ENCODE measurements at places on chromosomes 16 and 17.

DNA sequence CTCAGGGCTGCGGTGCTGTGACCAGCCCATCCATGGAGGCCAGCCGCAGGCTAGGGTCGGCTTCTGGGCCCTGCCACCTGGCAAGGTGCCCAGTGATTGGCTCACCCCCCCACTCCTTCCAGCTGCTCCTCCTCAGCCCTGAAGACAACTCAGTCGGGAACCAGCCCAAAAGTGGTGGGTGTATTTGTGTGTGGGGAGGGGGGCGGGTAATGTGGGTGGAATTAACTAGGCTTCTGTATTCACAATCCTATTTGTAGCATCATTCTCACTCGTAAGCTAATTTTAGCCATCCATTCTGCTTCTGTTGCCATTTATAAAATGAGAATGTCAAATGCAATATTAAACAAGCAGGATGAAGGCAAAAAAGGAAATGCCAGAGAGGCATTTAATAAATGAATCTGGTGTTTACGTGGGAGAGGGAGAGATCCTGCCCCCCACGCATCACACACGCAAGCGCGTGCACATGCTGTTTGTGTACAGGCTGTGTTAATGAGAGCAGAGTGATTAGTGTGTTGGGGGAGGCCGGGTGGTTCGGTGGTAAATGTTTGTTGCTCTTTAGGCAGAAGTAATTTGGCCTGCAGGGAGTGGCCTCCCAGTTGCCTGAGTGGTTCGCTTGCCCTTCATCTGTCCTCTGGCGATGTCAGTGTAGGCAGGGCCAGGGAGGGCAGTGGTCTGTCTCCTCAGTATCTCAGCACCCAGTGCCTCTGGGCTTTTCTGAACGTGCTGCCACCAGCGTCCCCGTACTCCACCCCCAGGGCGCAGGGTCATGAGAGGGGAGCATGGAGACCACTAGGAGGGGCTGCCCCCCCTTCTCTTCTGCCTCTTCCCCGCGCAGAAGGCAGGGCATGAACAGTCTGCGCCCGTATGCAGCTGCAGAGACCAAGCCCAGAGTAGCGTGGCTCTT lies 140.1 kb downstream of the CCDC182 start:
- no peak for DNase-seq

- DNase-seq: no peak
Measured at GRCh38 chr17:19311016-19311415, 51.5 kb downstream of the B9D1 start.

DNA sequence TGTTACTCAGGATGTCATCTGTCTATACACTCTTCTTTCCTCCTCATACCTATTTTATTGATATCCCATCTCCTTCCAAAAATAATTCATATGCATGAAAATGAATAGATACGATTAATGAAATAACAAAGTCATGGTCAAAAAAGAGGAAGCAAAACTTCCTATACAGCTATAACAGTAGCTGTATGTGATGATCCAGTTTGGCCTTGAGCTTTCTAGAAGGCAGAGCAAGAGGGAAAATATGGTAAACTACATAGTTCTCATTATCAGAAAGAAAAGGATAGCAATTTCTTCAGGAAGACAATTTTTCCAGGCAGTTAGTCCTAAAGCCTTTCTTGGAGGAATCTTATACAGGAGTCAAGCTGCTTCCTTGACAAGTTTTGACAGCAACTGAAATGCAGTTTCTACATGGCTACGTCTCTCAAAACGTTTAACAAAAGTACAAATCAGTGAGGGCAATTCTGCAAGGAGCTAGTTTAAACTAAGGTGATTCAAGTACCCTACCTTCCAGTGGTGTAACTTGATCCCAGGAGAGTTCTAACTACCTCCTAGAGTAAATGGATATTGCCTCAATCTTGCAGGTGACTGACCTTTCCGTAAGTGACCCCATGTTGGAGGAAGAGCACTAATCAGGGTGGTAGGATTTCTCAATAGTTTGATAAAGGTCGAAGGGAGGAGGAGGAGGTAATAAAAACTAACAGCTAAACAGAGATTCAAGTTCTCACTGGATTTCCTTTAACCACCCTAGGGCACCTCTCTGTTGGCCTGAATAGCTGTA lies 1.0 kb downstream of the SPAG5 start:
- no peak for DNase-seq

GRCh38 chr17:1111599-1112443 lies 68.0 kb downstream of the ABR start:
- DNase-seq: no peak

DNA sequence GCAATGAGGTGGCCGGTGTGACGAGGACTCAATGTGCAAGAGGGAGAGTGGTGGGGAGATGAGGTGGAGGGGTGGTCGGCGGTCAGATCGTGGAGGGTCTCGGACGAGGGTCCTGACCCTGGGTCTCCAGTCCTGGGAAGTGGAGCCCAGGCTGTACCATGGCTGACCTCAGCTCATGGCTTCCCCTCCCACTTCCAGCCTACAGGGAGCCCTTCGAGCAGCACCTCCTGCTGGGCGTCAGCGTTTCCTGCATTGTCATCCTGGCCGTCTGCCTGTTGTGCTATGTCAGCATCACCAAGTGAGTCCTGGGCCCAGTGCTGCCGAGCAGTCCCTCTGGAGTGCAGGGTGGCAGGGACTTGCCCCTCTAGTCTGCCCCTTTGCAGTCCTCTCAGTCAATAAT lies 41.8 kb downstream of the IL4R start:
- DNase-seq: peak; percentile 16

- DNase-seq: peak; percentile 88
Measured at GRCh38 chr16:53098526-53099317, 43.9 kb downstream of the CHD9 start.

DNA sequence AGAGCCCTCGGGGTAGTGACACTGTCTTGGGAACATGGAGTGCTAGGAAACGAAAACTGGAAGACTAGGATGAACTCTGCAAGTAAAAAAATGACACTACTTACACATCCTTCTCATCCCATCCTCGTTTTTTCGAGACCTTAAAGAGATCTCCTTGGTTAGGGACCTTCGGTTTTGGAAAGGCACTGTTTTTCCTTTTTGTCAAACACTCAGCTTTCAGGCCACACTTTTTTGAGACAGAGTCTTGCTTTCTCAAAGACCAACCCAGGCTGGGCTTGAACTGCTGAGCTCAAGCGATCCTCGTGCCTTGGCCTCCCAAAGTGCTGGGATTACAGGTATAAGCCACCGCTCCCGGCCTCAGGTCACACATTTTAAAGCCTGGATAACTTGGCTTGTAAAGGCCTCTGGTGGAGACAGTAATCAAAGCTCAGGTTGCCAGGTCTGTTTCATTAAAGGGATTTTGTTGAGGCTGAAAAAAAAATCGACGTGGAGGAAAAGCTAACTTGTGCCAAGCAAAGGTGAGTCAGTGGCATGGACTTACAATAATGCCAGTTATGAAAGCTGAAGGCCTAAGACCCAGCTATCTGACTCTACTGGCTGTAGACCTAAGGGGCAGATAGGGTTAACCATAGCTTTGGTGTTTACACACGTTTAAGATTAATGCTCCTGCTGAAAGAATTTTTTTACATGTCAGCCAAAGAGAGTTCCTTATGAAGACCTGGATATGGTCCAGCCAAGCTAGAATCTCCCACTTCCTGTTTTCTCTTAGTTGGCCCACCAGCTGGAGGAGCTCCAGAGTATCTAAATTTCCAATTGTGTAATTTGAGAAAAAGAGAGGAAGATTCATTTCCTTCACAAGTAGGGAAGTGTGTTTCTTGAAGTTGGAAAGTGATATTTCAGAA lies 823 bp downstream of the NBR1 start:
- DNase-seq: peak; percentile 53

GRCh38 chr17:80945736-80946135 lies 45.9 kb upstream of the CHMP6 start:
- no peak for DNase-seq

GRCh38 chr17:37752482-37752881 lies 7.6 kb upstream of the HNF1B start:
- DNase-seq: peak; percentile 12

- DNase-seq: no peak
Measured at GRCh38 chr17:4006745-4007211, 42.5 kb upstream of the ATP2A3 start.

GRCh38 chr17:20063665-20064648 lies 54.8 kb downstream of the SPECC1 start:
- peak; percentile 92 for DNase-seq

DNA sequence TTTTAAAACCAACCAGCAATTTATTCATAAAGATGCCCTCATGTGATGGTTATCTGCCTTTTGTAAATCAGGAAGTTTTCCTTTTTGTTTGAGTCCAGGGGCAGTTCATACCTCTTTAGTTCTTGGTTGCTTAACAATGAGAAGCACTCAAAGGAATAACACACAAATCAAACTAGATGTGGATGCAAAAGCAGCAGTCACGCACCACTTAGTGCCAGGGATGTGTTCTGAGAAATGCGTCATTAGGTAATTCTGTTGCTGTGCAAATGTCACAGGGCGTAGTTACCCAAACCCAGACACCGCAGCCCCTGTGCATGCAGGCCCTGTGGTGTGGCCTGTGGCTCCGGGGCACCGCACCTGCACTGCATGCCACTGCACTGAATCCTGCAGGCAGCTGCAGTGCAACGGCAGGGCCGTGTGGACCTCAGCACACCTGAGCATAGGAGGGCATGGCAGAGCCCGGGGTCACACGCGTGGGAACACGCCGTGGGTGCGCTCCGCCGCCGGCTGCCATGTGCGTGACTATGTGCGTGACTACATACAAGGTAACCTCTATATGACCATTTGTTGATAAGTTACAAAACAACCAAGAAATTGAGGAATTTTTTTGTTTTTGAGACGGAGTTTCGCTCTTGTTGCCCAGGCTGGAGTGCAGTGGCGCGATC lies 39.6 kb downstream of the PKD1 start:
- no peak for DNase-seq

DNA sequence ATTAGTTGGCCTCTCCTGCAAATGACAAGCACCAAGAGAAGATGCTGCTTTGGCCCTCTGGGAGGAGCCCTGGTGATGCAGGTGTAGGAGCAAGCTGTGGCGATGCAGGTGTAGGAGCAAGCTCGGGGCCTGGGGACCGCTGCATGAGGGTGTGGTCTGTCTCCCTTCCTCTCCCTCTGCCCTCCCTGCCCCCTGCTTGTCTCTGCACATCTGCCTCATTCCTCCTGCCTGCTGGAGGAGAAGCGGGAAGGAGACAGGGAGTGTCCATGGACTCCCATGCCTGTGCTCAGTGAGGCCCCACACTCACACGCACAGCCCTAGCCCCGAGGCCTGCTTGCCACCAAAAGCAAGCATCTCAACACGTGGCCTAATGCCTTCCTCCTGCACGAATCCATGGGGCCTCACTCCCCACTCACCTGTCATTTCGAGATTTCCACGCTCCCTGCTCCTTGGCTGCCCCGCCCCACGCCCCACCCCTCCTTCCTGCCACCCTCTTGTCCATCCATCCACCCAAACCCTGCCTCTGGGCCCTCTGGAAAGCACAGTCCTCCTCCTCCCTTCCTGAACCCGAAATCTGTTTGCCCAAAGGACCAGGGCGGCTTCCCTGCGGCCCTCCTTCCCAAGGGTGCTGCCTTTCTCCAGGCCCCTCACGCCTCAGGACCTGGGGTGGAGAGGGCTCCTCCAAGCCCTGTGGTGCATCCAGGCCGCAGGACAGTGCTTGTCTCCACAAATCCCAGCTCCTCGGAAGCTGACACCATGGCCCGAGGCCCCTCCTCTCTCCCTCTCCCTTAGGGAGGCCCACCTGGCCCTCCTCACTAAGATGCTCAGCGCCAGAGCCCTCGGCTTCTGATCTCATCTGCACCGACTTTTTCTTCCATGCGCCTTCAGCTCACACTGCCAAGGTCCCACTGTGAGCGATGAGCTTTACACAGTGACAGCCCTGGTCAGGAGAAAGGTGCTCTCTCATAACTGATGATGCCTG lies 11.8 kb upstream of the ALDH3A1 start:
- DNase-seq: no peak

GRCh38 chr17:70655176-70655958 lies 486.0 kb downstream of the KCNJ2 start:
- DNase-seq: no peak

DNA sequence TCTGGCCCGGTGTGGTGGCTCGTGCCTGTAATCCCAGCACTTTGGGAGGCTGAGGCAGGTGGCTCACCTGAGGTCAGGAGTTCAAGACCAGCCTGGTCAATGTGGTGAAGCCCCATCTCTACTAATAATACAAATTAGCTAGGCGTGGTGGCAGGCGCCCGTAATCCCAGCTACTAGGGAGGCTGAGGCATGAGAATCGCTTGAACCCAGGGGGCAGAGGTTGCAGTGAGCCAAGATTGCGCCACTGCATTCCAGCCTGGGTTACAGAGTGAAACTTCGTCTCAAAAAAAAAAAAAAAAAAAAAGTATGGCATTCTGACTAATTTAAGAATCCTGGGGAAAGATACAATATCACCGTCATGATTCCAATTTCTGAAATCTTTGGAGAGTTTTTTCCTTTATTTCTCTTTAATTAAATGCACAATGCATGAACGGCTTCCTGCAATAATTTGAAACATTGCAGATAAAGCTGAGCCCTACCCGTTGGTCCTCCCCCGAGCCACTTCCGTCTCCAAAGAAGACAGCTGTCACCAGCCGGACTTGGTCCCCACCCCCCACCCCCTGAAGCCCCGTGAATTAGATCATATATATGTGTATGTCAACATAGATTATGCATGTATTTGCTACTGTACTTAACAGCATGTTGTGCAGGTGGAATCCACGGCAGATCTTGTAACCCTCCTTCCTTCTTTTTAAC lies 142.6 kb upstream of the PLCG2 start:
- no peak for DNase-seq

GRCh38 chr17:75996665-75997590 lies 3.7 kb upstream of the CDK3 start:
- DNase-seq: no peak

Data from stromal cell of bone marrow (primary cell).